ENCODE measurements at places on chromosomes 12 and 14.

- no peak for DNase-seq
Measured at GRCh38 chr14:101469382-101470247, 91.7 kb upstream of the DIO3 start.

DNA sequence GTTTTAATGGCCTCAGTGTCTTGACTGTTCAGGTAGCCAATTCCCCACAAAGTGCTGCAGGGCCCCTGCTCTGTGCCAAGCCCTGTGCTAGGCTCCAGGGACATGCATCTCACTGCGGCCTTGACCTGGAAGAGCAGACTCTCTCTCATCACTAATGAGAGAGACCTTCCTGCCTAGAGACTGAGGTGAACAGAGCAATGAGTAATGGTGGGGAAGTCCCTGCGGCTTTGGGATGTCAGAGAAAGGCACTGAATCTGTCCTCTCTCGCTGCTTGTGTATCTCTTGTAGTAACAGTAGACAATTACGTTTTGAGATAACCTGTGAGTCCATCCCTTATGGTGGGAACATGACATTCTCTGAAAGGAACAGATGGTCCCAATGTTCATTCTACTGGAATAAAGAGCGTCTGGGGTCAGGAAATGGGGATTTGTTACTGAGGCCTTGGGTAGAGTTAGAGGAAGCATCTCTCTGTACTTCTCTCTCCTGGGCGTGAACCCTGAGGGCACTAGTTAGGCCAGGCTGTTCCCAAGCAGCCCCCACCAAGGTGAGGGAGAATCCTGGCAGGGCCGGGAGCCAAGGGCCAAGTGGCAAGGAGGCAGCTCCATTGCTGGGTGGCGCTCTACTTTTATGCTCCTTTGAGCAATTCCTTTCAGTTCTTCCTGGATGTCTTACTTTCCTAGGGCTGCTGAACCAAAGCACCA is 13.5 kb downstream of the NFATC4 start:
- DNase-seq, result no peak

DNA sequence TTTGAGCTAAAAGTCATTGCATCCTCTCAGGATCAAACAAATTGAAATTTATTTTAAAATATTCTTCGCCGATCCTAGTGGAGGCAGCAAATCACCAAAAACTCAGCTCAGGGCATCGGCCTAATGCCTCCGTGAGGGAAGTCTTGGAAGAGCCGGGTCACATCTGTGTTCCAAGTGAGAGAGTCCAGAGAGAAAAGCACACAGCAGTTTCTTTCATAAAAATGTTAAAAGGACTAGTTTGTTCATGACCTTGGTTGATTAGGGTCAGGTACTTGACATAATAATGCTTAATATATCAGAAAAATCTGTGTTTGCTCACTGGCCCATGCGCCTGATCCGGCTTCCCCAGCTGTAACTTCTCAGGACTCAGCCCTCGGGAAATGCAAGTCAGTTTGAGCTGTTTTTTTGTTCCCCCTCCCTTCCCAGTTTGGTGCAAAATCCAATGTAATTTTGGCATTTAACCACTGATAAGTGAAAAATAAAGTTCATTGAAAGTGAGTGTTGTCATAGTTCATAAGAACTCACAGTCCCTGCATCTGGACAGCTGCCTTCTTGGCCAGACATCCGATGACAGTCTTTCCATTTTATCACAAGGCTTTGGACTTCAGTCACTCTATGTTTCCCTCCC is 161.7 kb downstream of the CAND1 start:
- peak; percentile 39 for DNase-seq

- DNase-seq, result no peak
Measured at GRCh38 chr12:45658020-45658419, 71.5 kb upstream of the ARID2 start.

- peak; percentile 9 for DNase-seq
Measured at GRCh38 chr12:84785951-84786350, 126.6 kb downstream of the SLC6A15 start.
